Activated naive CD4-positive, alpha-beta T cell treated with anti-CD3 and anti-CD28 coated beads, Interleukin-2, amount 10 ng/mL, durations not matched to agents 5 hours and 36 hours (primary cell): ENCODE measurements at places on chromosomes 12 and 14. TPM values are rescaled to one million over a fixed set of nuclear protein-coding genes. Genes with fewer than 3 reads are reported as not detected.

The SLC25A47 gene
- not detected for total RNA-seq

The PFKM gene
- 19.8 TPM for total RNA-seq

The MYRFL gene
- total RNA-seq, result not detected

The FGD4 gene
- total RNA-seq, result 0.17 TPM

The CD27 gene
- 162 TPM for total RNA-seq

The PPP4R4 gene
- 2.6 TPM for total RNA-seq

The BCL11B gene
- total RNA-seq, result 106 TPM

The LALBA gene
- total RNA-seq, result not detected

The KRT85 gene
- not detected for total RNA-seq

The HSPB8 gene
- not detected for total RNA-seq

The CLEC7A gene
- total RNA-seq, result not detected

The CREBL2 gene
- total RNA-seq, result 23.2 TPM

The KCNA1 gene
- total RNA-seq, result not detected

The DNAJC22 gene
- not detected for total RNA-seq

The SMCO2 gene
- total RNA-seq, result 0.34 TPM

The GRIP1 gene
- 0.51 TPM for total RNA-seq

The RNF41 gene
- total RNA-seq, result 33.1 TPM

The CFAP54 gene
- total RNA-seq, result 0.10 TPM

The C12orf60 gene
- total RNA-seq, result 0.66 TPM

The LRTM2 gene
- total RNA-seq, result not detected

The CD9 gene
- 0.91 TPM for total RNA-seq

The PMCH gene
- total RNA-seq, result not detected

The LRP1 gene
- 1.6 TPM for total RNA-seq

The GDF3 gene
- not detected for total RNA-seq

The MYO1H gene
- total RNA-seq, result not detected

The SOAT2 gene
- total RNA-seq, result 0.73 TPM

The CRACR2A gene
- 34.5 TPM for total RNA-seq

The ERG28 gene
- 20.9 TPM for total RNA-seq

The AMN gene
- total RNA-seq, result 0.87 TPM

The DYRK2 gene
- 89.5 TPM for total RNA-seq

The SCNN1A gene
- 0.88 TPM for total RNA-seq

The CLEC4A gene
- 0.55 TPM for total RNA-seq

The FAR2 gene
- 21.0 TPM for total RNA-seq

The CLEC1B gene
- not detected for total RNA-seq

The CCDC196 gene
- not detected for total RNA-seq

The LIN52 gene
- total RNA-seq, result 11.2 TPM

The TAS2R20 gene
- total RNA-seq, result 0.86 TPM

The MYF5 gene
- not detected for total RNA-seq

The WNT5B gene
- not detected for total RNA-seq

The ATG2B gene
- 16.2 TPM for total RNA-seq

The TNFAIP2 gene
- total RNA-seq, result 0.48 TPM

The TMEM132D gene
- total RNA-seq, result not detected

The ANGEL1 gene
- total RNA-seq, result 14.2 TPM
